SW480 (cell line): ENCODE measurements at places on chromosomes 16 and 17.

- peak; percentile 19 for DNase-seq
Observed at GRCh38 chr16:80703131-80704071, 101.0 kb downstream of the CDYL2 start.

DNA sequence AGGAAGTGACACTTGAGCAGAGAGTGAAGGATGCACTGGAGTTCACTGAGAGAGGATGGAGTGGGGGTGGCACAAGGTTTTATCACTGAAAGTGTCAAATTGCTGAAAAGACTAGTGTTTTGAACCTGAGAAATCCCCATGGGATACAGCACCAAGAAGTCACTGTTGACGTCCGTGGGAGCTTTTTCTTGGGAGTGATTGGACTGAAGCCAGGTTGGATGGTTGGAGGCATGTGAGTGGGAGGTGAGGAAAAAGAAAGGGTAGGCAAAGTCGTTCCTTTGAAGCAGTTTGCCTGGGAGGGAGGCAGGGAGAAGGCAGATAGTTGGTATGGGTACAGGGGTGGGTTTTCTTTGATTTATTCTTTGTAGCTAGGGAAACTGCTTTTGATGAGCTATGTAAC, 39.9 kb upstream of the SDK2 start:
- no peak for DNase-seq

GRCh38 chr17:47952171-47953021, 5.3 kb downstream of the PRR15L start:
- DNase-seq: no peak

DNA sequence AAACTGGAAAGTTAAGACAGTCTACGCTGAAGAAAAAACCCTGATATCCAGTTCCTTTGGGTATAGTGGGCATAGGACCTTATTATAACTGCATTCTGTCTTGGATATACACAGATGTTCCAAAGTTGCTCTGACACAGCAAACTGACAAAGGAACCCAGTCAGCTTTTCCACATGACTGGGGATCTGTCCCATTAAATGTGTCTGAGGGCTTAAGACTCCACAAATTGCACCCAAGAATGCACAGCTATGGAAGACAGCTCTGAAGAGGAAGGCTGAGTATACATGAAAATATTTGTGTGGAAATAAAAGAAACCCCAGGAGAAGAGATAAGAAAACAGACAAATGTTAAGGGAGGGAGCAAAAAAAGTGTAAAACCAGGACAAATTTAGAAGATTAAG, 114.1 kb downstream of the SPAG9 start:
- DNase-seq: no peak

DNA sequence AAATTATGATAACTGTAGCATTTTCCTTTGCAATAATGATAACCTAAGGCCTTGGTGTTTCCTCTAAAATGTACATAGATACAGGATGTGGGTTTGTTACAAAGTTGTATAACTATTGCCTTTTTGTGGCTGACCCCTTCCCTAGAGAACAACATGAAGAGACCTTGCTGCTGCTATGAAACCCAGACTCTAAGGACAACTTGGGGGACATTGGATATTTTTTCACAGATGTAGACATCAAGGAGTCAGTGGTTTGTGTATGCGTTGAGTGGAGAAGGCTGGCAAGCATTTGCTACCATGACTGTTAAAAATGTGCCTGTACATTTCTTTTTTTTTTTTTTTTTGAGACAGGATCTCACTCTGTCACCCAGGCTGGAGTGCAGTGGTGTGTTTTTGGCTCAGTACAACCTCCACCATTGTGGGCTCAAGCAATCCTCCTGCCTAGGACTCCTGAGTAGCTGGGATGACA, 12.3 kb downstream of the HMOX2 start:
- DNase-seq: no peak

DNA sequence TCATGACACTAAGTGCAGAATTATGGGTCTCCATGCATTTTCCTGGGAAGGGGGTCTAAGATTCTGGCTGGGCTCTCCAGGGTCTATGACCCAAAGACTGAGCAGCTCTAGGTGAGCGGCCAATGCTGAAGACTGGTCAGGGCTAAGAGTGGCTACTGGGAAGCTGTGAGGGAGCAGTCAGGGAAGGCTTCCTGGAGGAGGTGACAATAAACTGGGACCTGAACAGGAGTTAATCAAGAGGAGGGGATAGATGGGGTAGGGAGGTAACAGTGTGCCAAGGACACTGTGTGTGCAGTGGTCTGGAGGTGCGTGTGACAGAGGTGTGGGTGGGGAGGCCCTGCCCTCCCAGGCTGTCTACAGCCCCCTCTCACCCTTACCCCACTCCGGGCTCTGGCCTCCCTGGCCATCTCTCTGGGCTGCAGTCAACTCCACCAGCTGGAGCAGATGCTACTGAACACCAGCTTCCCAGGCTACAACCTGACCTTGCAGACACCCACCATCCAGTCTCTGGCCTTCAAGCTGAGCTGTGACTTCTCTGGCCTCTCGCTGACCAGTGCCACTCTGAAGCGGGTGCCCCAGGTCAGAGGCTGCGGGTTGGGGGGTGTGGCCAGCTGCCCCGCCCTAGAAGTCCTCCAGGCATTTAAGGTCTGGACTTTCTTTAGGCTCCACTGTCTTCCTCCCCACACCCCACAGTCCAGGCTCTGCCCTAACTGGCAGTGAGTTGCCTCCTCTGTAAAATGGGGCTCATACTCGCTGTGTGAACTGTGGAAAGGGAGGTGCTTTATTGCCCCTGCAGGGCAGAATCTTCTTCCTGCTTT, 20.4 kb downstream of the ADGRG5 start:
- no peak for DNase-seq

- DNase-seq: no peak
Observed at GRCh38 chr17:57750109-57750871, 5.2 kb upstream of the CCDC182 start.

- DNase-seq: no peak
Observed at GRCh38 chr17:66944351-66945146, 20.0 kb upstream of the CACNG4 start.
